NCI-H2171 treated with DMSO at 0.1 percent for 48 hours (cell line): ENCODE measurements at places on chromosomes 3 and 15.

DNA sequence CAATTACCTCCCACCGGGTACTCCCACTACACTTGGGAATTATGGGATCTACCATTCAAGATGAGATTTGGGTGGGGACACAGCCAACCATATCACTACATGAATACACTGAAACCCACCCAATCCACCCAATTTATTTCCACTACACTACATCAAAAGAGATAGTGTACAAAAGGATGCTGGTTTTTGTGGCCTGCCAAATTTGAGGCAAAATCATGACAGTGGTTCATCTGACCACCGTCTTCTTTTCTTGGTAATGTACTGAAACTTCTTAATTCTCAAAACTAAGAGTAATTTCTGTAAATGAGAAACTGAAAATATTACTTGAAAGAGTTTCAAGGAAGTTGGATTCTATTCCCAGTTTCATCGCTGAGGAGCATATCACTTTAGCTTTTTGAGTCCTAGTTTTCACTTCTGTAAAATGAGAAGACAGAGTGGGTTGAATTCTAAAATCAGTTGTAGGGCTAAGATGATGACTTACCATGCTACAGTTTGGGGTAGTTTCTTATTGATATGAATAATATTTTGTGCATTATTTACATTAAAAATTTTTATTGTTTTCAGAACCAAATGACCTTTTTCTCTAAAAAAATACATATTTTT, 360.4 kb upstream of the CNTN6 start:
- no peak for DNase-seq

DNA sequence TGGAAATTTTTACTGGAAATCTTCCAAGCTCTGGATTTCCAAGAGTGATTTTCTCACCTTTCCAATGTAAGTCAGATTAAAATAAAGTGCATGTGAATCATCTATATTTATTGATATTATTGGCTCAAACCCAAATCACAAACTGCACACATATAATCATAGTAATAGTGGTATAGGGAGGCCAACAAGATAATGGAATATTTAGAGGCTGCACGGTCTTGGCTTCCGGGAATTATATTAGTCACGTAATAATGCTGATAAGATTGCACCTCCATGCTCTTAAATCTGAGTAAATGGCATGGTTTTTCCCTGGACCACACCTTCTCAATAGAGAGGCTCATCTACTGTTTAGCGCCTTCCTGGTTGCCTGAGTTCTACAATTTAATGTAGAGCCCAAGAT, 567.1 kb upstream of the NR2F2 start:
- DNase-seq = no peak

DNA sequence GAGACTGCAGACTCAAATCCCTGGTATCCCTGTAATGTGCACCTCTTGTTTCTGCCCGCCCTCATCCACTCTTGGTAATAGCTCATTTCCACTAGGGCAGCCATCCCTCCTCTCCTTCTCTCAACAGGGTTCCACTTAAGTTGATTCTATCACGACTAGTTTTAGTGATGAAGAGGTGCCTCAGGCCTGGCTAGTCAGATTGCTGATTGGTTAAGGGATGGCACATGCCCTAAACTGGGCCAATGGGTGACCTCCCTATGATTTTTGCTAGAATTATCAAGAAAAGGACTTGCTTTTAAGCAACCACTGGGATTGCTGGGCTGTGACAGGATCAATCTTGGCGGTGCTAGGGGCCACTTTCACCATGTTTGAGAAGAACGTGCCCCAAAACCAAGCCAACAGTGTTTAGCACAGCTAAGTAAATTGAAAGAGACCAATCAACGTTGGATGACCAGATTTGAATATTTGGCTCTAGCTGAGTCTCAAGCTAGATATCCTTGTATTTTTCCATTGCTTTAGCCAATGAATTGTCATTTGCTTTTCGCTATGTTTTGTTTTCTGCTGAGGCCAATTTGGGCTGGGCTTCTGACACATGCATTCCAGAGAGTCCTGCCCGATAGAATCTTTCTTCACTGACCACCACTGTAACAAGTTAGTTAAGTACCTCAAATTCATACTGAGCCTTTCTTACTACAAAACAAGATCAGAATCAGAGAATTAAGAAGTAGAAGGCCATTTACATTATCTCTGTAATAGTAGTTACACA, 131.0 kb downstream of the PDZRN3 start:
- DNase-seq = no peak

DNA sequence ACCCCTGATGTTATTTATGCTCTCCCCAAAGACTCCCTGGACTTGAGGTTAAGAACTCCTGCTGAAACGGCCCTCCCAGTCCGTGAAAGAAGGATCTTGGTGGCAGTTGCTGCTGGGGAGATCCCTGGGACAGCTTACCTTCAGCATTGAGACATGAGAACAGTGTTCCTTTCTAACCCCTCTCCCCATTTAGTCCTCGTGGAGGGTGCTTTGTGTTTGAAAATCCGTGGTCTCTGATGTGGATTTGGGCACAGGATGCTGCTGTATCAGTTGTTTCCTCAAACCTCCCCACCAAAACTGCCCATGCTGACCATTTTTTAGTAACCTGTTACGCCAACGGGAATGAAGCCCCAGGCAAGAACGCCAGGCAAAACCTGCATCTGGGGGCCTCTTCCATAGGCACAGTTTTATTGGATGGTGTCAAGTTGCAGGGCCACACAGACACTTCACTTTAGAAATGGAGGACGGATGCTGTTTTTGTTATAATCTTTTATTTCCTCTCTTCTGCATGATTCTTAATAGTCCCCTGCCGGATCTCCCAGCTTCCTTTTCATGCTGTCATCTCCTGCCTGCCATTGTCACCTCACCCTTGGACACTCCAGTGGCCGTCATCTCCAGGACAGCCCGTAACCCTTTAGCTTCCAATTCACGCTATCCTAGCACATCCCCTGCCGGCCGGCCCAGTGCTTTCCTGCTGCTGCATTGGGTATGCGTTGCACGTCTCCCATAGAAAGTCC, 31.7 kb upstream of the CEMIP start:
- no peak for DNase-seq

- DNase-seq = no peak
Measured at GRCh38 chr3:171660188-171660587, 150.1 kb downstream of the PLD1 start.

DNA sequence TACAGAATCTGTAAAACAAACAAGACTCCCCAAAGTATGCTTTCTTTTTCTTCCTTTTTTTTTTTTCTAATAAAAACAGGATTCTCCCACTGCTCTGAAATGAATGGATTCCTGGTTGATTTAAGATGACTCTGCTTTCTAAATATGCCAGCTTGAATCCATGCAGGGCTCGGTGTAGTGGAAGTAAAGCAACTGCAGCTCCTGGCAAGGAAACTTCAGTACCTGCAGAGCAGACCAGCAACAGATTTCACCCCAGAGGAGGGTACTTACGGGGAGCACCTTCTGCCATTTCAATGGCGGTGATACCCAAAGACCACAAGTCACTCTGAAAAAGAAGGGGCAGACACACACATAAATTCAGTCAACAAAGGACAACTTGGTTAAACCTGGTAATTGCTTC, 150.5 kb upstream of the SLC2A2 start:
- DNase-seq = peak; percentile 9

- no peak for DNase-seq
Measured at GRCh38 chr15:56038707-56039106, 45.3 kb upstream of the NEDD4 start.

GRCh38 chr3:139533781-139534454, 5.6 kb downstream of the RBP1 start:
- peak; percentile 87 for DNase-seq

DNA sequence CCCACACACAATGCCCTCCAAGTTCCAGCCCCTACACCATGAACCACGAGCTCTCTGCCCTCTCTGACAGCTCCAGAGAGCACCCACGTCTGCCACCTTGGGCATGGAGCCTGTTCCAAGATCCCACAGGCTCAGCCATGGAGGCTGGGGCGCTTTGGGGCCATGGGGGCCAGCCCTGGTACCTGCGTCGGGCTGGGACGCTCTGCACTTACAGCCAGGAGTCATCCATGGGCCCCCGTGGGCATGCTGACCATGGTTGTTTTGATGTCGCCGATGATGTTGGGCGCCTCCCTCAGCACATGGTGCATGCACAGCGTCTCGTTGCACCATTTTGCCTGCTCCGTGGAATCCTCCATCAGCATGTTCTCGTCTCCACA, 51.9 kb upstream of the UBE2Q2 start:
- no peak for DNase-seq

- DNase-seq = peak; percentile 40
Measured at GRCh38 chr3:58260261-58260731, 22.7 kb downstream of the ABHD6 start.

DNA sequence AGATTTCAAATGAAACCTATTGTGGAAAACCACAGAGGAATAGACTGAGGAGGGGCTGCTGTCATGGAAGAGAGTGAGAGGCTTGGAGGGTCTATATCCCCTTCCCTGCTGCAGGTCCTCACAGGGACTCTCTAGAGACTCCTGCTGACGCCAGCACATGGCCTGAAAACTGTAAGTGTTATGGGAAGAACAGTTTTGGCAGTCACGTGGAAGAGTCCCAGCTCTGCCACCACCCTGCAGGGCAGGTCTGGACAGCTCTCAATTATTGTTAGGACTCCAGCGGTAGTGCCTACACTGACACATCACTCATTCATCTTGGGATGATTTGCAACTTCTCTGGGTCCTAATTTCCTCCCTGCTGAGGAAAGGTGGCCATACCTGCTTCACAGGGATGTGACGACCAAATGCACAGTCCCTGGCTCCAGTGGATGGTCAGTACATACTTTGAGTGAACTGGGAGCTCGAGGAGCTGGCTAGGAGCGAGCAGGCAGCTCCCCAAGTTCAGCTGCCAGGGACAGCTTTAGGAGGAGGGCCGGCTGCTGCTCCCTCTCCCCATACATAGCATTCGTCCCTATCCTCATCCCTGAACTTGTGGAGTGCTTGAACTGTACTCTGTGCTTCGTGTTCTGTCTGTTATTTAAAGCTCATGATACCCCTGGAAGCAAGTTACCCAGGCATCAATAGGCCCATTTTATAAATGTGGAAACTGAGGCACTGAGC, 49.2 kb downstream of the CTXND1 start:
- DNase-seq = peak; percentile 42

DNA sequence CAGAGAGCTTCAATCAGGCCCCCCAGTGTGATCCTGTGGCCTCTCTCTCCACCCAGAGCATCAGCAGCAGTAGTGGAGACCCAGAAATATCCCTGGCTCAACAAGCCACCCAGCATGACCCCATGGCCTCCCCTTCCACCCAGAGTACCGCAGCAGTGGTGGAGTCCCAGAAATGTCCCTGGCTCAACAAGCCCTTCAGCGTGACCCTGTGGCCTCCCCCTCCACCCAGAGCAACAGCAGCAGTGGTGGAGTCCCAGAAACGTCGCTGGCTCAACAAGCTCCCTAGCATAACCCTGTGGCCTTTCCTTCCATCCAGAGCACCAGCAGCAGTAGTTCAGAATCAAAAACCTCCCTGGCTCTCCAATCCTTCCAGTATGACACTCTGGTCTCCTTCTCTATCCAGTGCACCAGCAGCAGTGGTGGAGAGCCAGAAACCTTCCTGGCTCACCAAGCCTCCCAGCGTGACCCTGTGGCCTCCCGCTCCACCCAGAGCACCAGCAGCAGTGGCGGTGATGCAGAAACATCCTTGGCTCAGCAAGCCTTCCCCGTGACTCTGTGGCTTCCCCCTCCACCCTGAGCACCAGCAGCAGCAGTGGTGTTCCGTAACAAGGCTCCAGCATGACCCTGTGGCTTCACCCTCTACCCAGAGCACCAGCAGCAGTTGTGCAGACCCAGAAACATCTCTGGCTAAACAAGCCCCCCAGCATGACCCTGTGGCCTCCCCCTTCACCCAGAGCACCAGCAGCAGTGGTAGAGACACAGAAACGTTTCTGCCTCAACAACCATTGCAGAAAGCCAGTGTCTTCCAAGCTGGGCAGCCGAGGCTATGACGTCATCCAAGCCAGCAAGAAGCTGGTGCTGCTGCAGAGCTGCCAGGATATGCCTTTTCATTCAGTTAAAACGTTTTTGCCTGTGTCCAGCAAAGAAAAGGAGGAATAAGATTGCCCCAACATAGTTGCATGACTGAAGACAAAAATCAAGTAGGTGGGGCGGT, 61.3 kb upstream of the TAMM41 start:
- DNase-seq = no peak

DNA sequence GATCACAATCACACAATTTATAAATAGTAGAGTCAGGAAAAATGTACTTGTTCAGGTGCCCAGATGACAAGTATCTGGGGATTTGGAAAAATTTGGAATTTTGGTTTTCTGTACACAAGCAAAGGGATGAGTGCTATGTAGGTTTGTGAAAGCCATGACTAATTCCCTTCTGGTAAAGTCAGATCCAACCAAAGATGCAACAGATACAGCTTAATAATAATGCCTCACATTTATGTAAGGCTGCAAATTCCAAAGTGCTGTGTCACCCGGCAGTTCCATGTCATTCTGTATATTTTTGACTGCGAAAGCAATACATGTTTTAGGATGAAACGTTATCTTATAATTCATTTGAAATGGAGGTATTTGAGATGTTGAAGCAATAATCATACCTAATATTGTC, 102.7 kb upstream of the AGBL1 start:
- no peak for DNase-seq

GRCh38 chr3:145015253-145015652, 1043.6 kb downstream of the DIPK2A start:
- DNase-seq = no peak

GRCh38 chr15:94119298-94119811, 112.0 kb upstream of the MCTP2 start:
- DNase-seq = no peak

GRCh38 chr3:81291586-81291985, 469.9 kb downstream of the GBE1 start:
- no peak for DNase-seq

DNA sequence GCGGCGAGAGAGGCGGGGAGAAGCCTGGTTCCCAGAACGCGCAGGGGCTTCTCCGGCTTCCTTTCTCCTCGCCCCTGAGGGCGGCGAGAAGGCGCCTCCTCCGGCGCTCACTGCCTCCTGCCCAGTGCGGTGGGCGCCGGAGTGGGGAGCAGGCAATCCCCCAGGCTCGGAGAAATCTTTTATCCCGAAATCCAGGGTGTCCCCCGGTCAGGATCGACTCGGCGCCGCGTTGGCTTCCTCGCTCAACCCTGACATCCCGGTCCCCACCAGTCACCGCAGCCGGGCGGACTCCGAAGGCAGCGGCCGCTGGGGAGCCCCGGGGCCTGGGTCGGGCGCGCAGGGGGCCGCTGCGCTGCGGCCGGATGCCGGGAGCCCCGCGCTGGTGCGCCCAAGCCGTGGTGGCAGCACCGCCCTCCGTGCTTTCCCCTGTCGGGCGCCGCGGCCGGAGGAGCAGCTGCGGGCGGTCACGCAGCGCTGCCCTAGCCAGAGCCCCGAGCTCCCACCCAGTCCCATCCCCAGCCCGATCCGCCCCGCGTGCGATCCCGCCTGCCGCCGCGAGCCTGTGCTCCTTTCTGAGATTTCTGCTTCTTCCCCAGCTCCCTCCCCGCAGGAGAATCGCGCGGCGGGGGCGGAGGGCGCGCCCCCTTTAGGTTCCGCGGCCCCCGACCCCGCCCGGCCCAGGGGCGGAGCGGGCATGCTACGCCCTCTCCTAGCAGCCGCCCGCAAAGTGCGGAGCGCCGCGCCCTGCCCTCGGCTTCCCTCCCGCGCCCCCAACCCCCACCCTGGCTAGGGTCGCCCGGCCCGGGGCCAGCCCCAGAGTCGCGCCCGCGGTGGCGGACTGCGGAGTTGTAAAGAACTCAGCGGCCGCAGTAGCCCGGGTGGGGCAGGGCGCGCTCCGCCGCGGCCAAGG, 683 bp upstream of the CACNA2D3 start:
- no peak for DNase-seq

GRCh38 chr3:38576526-38577370, 72.7 kb downstream of the SCN5A start:
- DNase-seq = no peak

- no peak for DNase-seq
Measured at GRCh38 chr3:150172356-150172755, 201.7 kb upstream of the PFN2 start.

- DNase-seq = no peak
Measured at GRCh38 chr3:59992578-59992977, 942.8 kb upstream of the CFAP20DC start.
